ENCODE measurements at places on chromosomes 4 and X.

- no peak for DNase-seq
Measured at GRCh38 chr4:24642981-24643547, 58.7 kb upstream of the DHX15 start.

GRCh38 chr4:148444296-148445070, 2.3 kb upstream of the NR3C2 start:
- DNase-seq, result no peak

- no peak for DNase-seq
Measured at GRCh38 chr4:124862261-124862660, 149.7 kb upstream of the ANKRD50 start.

DNA sequence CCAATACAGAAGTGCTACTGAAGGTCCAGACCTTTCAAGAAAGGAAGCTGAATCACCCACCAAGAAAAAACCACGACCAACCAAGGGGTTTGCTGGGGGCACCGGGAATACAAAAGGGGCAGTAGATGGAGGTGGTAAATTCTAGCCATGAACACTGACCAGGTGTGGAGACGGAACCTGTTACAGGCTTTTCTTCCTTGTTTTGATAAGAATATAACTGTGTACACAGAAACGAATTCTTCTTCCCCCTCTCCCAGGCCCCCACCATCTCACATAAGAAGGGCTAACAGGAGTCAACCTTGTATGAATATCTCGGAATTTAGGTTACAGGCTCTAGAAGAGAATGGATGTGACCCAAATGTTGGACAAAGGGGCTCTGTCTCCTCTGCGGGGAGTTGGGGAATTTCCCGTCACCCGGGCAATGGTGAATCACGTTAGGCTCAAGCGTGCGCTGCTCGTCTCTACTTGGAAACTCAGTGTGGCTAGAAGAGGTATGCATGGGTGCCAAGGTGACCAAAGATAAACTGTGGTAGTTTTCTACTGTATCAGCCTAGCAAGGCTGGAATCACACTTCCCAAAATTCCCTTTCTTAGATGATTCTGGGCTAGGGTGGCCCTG, 87.0 kb downstream of the AFAP1 start:
- DNase-seq, result no peak

- DNase-seq, result no peak
Measured at GRCh38 chr4:37685161-37685822, 884 bp downstream of the RELL1 start.

GRCh38 chr4:36267486-36268268, 13.7 kb upstream of the DTHD1 start:
- no peak for DNase-seq

Data from GM19239 (cell line).